ENCODE measurements at places on chromosomes 3 and 15.
A peak's percentile ranks its signal among the peaks of the same experiment; 100 is the strongest.

DNA sequence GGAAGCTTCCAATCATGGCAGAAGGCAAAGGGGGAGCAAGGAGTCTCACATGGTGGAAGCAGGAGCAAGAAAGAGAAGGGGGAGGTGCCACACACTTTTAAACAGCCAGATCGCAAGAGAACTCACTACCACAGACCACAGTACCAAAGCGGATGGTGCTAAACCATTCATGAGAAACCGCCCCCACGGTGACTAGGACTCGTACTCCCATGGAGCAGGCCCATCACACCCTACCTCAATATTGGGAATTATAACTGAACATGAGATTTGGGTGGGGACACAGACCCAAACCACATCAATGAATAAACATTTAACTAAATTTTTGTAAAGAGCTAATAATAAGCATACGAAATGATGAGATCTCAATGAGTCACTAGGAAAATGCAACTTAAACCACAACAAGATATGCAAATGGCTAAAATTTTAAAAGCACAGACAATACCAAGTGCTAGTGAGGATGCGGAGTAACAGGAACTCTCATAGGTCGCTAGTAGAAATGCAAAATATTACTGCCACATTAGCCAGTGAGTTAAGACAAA, 10.0 kb downstream of the MRPS25 start:
- DNase-seq: peak; percentile 54

DNA sequence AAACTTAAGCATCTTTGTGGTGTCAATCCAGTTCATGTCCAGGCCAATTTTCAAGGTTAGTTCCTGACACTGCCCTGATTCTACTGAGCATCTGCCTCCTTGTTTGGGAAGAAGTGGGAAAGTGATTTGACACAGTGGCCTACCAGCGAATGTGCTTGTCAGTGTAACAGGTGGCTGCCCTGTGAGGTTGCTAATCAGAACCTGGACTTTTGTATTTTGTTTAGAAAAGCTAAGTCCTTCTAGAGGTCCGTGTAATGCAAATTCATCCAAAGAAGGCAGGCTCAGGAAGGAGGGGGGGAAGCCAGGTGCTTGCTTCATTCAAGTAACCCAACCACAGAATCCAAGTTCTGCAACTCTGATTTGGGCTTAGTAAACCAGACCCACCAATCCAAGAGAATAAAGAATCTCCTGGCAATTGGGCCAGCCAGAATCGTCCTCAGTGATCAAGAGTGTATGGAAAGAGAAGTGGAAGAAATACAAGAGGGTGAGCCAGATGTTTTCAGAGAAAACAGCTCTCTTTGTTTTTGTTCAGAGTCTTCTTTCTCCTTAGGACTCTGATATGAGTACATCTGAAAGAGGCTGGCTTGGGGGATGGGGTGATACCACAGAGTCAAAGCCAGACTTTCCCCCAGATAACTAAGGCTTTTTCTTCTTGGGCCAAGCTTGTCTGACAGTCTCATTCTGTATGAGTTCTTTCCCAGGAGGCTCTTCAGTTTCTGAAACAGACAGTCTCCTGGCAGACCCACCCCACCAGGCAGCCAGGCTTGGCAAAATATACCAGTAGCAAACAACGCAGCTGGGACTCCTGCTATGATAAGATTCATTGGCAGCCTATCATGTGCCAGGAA, 508.9 kb upstream of the TBL1XR1 start:
- no peak for DNase-seq

- no peak for DNase-seq
Observed at GRCh38 chr3:149411583-149411982, 34.1 kb upstream of the TM4SF1 start.

DNA sequence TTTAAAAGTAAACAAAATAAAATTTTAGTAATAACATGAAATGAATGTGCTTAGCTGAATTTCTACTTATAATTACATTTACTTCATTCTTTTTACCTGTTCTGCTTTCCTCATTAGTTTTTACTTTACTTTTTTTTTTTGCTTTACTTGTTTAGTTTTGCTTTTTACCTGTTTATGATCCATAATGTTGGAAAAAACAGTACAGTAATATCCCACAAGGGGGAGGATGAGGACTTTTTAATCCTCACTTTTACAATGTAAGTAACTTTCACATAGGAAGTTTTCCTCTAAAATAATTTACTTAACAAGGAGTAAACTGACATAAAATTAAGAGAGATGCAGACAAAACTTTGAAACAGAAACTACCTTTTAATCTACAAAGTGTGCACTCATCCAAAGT, 268.7 kb downstream of the TBC1D5 start:
- no peak for DNase-seq

- DNase-seq: no peak
Observed at GRCh38 chr3:42035816-42036482, 55.2 kb upstream of the TRAK1 start.

DNA sequence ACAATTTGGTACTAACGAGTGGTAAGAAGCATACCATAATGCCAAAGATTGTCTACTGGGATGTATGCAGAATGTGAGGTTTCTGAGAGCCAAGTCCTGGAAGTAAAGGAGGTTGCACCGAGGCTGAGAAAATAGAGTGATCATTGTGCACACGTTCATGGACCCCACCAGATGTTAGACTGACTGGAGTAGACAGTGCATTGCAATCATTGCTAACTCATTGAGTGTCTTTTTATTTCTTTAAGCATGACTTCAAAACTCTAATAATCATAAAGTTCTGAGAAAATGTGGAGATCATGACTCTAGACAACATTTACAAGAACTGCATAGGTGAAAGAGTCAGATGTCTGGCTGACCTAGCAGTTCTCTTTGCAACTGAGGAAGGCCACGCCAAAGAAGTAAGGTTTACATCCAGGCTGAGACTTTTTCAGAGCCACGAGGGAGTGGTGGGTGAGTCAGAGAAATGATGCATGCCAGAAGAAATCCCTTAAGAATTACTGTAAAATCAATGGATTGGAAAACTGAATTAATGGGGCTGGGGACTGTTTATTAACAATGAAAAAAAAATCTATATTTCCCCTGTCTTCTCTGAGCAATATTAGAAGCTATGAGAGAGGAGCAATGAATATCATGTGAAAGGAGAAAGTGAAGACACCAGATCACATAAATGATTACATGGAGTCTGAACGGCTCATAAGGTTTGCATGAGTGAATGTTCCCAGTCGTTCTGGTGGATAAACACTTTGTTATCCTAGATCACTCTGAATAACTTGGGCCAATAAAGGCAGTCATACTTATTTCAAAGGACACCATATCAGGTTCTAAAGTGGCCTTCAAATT, 76.0 kb upstream of the SLC25A26 start:
- no peak for DNase-seq

GRCh38 chr3:152127058-152127457, 141.7 kb upstream of the MBNL1 start:
- no peak for DNase-seq

- peak; percentile 74 for DNase-seq
Observed at GRCh38 chr15:100602823-100603393, 519 bp downstream of the ASB7 start.

GRCh38 chr3:97658668-97659285, 105.8 kb upstream of the ARL6 start:
- DNase-seq: no peak

DNA sequence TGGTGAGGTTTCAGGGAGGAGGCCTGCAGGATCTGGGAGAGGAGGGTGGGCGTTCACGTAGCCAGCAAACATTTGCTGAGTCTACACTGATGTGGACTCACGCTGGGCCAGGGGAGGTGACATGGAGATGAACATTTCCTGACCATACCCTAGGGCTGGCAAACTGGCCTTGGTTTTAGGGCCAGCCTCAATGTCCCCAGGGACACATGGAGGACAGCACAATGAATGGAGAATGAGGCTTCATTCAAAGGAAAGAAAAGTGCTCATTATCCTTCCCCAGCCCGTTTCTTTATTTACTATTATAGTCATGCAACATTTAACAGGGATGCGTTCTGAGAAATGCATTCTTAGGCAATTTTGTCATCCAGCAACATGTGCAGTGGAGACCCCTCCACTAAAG, 26.8 kb downstream of the ACAN start:
- no peak for DNase-seq

DNA sequence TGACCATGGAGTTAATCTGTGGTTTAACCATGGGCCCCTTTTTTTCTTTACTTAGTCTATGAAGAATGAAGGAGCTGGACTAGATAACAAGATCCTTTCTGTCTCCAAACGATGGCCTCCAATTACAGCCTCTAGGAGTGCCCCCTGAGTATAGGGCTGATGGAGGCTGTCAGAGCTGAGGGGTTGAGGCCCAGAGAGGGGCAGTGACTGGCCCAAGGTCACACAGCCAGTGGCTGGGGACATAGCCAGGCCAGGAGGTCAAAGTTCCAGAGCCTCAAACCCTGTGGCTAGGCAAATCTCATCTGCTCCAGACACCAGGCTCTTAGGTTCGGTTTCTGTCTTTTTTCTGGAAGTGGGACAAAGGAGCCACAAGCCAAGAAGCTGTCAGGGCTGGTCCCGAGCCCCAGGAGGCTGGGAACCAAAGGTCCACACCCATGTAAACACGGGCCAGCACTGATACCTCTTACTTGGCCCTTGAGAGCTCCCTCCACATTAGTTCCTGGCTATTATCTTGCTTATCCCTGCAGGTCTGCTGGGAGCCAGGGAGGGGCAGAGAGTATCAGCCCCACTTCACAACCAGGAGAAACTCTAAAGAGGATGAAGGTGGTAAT, 10.3 kb downstream of the RHOV start:
- no peak for DNase-seq

DNA sequence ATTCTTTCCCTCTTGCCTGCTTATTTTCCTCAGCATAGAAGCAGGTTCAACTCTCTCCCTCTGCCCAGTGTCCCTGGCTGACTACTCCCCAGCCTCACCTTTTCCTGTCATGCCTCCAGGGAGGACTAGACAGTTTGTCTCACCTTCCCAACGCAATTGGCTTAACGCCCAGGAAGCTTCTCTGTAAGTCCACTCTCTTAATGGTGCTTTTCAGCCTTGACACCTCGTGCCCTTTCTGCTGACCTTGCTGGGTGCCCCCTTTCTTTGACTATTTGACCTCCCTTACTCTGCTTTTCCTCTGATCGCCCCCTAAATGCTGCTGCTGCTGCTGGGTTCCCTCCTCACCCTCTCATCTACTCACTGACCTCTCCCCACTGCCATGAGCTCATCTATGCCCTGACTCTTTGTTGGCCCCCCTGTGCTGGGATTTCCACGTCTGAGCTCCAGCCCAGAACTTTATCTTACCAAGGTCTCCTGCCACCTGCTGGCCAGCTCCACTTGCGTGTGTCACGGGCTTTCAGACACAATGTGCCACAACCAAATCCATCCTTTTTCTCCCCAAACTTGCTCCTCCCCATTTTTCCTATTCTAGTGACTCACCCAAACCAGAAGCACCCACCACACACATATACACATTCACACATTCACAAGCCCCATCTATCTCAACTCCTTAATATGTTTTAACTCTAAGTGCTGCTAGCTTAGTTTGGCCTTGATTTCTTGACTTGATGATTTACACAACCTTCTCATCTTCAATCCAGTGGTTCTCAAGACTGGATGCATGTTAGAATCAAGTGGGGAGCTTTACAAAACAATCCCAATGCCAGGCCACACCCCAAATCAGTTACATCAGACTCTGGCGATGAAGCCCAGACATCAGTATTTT, 16.6 kb downstream of the EPB42 start:
- peak; percentile 60 for DNase-seq

- no peak for DNase-seq
Observed at GRCh38 chr15:61064651-61065050, 164.5 kb downstream of the RORA start.

GRCh38 chr3:35562141-35562540, 77.2 kb upstream of the ARPP21 start:
- DNase-seq: no peak

DNA sequence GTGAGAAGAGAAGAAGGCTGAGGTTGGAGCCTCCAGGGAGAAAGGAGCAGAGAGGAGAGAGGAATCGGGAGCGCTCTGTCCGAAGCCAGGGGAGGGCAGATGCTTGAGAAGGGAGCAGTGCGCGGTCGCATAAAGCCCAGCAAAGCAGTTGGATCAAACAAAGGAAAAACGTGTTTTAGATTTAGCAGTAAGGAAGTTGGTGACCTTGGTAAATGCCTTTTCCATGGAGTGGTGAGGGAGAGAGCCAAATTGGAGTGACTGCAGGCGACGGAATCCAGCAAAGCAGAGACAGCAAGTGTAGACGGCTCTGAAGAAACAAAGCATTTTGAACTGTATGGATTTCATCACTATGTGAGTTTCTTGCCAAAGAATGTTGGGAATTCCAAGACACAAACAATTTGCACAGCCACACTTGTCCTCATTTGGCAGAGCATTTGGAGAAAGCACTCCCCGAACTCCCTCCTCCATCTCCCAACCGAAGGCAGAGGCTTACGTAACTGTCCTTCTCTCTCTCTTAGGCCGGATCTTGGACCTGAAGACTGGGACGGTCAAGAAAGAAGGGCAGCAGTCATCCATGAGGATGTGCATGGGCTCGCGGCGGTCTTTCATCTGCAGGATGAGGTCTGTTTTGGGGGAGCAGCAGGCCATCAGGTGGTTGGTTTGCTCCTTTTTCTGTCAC, 103.6 kb downstream of the ARNT2 start:
- no peak for DNase-seq

DNA sequence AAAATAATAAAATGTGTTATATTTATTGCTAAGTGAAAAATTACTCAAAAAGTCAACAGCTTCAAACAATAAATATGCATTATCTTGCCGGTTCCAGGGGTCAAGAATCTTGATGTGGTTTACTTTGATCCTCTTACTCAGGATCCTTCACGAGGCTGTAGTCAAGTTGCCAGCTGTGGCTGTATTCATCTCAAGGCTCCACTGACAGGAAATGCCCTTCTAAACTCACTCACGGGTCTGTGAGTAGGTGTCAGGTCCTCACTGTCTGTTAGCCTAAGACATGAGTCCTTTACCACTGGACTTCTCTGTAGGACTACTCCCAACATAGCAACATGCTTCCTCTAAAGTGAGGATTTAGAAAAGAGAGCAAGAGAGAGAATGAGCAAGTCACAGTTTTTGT, 983.0 kb downstream of the SI start:
- no peak for DNase-seq

DNA sequence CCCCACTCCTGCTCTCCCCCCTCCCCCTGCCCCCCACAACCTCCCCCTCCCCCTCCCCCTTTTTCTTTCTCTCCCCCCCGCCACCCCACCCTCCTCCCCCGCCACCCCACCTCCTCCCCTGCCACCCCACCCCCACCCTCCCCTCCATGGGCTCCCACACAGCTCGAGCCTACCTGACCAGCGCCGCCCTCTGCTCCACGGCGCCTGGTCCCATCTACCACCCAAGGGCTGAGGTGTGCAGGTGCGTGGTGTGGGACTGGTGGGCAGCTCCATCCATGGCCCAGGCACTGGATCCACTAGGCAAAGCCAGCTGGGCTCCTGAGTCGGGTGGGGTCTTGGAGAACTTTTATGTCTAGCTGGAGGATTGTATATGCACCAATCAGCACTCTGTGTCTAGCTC, 68.3 kb upstream of the KCNAB1 start:
- DNase-seq: no peak

GRCh38 chr3:150844484-150844883, 60.8 kb downstream of the MINDY4B start:
- DNase-seq: no peak
